Activated T-cell treated with anti-CD3 and anti-CD28 coated beads, Interleukin-2, amount 50 U/mL, for 72 hours (primary cell): ENCODE measurements at places on chromosomes 7 and 10. TPM values are rescaled to one million over a fixed set of nuclear protein-coding genes. Genes with fewer than 3 reads are reported as not detected.

ALDH18A1 gene
- total RNA-seq: 52.8 TPM

ANKRD61 gene
- total RNA-seq: not detected

NFKB2 gene
- total RNA-seq: 564 TPM

HPS1 gene
- 62.1 TPM for total RNA-seq

CYP3A7 gene
- total RNA-seq: not detected

NME8 gene
- not detected for total RNA-seq

PNLIPRP2 gene
- total RNA-seq: not detected

ARMC3 gene
- not detected for total RNA-seq

ADAMTS14 gene
- 0.24 TPM for total RNA-seq

ABHD11 gene
- 12.2 TPM for total RNA-seq

LIPM gene
- total RNA-seq: not detected

DOCK1 gene
- total RNA-seq: 0.35 TPM

ITPRID1 gene
- total RNA-seq: not detected
